NCI-H1930 (cell line): ENCODE measurements at places on chromosomes 2 and 18.

DNA sequence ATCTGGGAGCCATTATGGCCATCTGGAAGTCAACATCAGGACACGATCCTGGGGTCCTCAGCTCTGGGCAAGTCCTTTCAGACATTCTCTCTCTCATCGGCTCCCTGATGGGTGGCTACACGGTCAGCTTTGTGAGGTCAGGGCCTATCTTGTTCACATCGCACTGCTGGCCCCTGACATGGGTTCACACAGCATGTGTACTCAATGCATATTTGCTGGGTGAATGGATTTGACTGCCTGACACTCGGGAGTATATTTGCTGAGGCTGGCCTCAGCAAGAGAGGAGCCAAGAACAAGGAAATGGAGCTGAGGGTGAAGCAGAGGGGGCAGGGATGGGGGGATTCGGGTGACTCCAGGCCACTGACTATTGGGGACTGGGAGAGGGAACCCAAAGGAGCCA is 50.5 kb downstream of the SLC4A5 start:
- DNase-seq, result no peak

- DNase-seq, result no peak
Measured at GRCh38 chr2:108588070-108588668, 53.9 kb downstream of the LIMS1 start.

GRCh38 chr2:161999321-161999720 is 74.7 kb downstream of the DPP4 start:
- no peak for DNase-seq

DNA sequence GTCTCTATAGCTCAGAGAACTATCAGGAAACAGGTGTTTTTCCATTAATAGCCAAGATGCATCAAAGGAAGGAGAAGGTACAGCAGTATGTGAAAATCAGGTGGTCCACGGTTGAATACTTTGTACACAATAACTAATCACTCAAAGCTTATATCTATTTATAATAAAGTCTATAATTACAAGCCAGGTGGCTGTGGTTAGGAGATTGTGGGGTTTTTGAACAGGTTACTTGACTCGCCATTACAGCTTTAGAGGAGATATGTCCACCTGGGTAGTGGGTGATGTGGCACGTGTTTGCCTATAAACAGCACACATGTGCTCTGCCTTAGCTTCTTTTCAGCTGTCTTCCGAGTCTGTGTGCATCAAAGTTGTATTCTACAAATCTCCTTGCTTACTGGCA is 892.2 kb upstream of the ZEB2 start:
- DNase-seq, result no peak

- DNase-seq, result no peak
Measured at GRCh38 chr18:63158676-63159291, 160.8 kb downstream of the BCL2 start.

- DNase-seq, result no peak
Measured at GRCh38 chr2:235165136-235165535, 213.3 kb downstream of the SH3BP4 start.

DNA sequence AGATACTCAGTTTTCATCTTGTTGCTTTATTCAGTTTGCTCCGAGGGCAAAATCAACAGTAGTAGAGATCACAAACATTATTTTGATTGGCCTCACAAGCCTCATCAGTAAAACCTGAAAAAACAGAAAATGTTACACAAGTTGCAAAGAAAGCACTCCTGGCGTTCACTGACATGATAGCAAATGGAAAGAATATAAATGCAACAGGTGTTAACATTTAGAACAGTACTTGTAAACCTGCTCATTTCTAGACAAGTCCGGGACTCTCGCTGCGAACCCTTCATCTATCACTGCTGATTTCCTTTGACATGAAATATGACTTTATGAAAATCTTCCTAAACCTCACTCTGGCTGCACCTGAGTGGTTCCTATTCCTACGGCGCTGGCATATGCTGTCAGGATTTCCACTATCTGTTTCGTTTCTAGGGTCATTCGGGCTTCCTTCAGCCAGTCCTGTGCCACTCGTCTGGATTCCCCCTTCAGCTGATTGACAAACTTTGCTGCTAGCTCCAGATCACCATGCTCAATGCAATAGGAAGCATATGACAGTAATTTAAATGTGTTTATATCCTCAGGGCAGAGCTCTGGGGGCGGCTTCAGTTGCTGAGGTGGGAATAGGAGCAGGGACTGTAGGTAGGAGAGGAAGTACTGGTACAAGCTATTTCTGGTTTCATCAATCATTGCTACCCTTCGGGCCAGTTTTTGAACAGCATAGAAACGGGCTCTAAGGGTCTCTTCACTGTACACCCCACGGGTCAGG is 38.1 kb downstream of the PTCD3 start:
- DNase-seq, result no peak

- no peak for DNase-seq
Measured at GRCh38 chr2:105573910-105574655, 170.6 kb upstream of the NCK2 start.

GRCh38 chr2:127740665-127741288 is 39.5 kb downstream of the SFT2D3 start:
- no peak for DNase-seq

DNA sequence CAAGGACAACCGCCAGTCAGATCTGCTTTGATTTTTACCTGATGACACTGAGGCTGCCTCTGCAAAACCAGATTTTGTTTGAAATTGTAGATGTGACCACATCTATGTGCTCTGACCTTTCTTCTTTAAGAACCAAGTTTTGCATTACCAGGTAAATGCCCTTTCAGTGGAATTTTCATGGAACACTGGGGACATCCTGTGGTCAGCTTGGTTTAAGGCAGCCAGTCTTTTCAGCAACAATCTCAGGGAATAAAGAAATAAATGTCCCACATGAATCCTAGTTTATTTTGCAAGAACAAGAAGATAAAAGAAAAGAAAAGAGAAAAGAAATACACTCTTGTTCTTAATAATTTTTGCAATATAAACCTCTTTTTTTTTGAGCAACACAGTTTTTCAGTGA is 90.6 kb downstream of the POU3F3 start:
- DNase-seq, result no peak

DNA sequence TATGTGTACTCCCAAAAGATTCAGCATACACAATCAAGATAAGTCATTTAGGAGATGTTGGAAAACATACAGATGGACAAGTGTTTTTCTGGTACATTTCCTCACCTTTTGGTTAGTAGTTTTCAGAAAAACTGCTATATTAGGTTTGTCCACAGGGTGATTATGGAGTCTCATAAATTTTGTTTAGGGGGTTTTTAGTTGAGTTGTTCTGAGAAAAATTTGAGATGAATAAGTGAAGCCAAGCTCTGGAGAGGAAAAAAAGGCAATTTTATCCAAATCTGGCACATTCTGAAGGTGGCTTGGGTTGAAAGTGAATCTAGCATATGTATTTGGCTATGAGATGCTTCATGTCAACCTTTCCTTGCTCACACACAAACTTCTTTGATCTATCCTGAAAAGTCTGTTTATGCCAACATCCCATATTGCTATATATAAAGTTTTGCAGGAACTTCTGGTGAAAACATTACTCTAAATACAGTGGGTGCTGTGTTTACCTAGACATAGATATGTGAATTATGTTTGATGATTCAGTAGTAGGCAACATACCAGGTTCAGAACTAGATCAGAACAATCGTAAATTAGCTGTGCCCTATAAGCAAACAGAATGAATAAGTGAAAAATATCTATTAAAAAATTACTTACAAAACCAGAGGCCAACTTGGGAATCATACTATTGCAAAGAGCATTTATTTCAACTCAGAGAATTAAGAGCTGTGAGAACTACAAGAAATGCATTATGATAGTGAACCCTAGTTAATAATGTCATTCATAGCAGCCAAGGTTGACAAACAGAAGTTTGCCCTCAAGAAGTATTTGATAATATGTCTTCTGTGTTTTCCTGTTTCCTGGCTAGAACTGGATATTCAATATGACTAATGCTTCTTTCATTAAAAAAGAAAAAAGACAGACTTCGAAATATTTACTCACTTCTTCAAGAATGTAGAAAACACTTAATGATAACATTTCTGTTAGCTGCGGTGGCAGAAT is 552.0 kb downstream of the IRS1 start:
- DNase-seq, result no peak

DNA sequence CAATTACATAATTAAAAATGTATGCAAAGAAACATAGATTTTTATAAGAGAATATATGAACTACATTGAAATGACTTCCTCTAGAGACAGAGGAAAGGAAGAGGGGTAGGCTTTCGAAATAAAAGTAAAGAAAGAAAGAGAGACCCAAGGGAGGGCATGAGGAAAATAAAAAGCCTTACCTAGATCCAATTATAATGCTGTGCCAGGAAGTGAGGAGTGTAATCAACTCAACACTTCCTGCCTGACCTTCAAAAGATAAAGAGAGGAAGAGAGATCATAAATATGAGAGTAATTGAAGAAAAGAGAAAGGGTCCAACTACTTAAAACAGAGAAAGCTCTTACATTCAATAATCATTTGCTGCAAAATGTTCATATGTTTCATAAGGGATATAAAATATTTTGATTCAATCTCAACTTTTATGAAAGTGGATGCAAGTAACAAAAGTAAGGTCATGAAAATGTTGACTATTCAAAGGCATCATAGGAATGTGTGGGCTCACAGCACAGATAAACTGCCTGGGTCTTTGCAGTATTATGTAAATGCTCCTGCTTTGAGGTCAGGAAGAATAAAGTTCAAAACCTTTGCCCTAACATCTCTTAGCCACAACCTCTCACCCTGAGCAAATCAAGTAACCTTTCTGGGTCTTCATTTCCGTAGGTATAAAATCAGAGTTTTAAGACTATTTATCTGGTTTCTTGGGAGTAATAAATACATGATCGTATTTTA is 1237.7 kb downstream of the LRP1B start:
- DNase-seq, result no peak

GRCh38 chr2:71716697-71717624 is 263.6 kb downstream of the DYSF start:
- no peak for DNase-seq

DNA sequence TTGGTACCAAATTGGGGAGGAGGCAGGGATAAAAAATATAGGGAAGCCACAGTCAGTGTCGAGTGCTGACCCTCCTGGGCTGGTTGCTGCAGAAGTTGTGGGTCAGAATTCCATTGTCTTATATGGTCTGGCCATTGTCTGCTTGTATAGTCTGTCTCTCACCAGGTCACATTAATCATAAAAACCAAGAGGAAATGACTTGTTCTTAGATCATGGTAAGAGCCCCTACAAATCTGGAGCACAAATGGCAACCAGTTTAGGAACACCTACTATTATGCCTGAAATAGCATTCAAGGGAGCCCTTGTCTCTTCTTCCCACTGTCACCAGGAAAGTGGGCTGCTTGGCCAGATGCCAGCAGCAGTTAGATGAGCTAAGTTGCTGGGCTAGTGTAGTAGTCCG is 119.7 kb upstream of the RMP24 start:
- DNase-seq, result no peak

DNA sequence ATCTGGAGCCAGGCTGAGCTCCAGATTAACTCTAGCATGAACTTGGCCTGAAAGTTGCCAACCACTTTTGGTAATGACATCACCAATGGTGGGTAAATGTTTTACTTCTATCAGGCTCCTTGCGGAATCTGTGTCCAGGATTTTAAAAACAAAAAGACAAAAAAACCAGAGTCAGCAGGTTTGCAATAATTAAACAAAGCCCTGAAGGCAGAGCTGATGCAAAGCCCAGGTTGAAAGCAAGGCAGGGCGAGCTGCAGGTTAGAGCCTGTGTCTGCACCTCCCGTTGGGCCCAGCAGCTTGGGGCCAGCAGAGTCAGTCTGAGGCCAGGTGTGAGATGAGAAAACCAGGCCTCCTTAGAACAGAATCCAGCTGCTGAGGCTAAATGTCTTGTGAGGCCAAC is 29.1 kb upstream of the ALK start:
- DNase-seq, result no peak

- DNase-seq, result no peak
Measured at GRCh38 chr2:230010501-230010900, 58.2 kb downstream of the SLC16A14 start.

DNA sequence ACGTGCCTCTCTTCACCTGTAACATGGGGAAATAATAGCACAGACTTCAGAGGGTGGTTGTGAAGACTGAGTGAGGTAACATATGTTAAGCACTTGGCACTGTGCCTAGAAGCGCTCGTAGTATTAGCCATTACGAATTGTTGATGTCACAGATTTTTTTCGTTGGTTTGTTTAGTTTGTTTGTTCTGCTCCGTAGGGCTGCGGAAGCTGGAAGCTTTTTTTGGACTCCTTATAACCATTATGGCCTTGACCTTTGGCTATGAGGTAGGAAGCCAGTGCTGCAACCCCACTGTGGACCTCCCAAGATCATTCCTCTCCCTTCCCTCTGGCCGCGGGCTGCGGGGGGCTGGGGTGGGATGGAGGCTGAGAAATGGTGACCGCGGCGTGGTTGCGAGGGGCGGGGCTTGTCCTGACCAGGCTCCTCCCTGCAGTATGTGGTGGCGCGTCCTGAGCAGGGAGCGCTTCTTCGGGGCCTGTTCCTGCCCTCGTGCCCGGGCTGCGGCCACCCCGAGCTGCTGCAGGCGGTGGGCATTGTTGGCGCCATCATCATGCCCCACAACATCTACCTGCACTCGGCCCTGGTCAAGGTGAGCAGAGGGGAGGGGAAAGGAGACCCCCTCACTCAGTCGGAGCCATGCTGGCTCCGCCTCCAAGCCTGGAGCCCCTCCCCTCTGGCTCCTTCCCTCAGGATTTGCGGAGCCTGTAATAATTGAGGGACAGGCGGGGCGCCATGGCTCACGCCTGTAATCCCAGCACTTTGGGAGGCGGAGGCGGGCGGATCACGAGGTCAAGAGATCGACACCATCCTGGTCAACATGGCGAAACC is 5.5 kb downstream of the SLC11A1 start:
- DNase-seq, result no peak

DNA sequence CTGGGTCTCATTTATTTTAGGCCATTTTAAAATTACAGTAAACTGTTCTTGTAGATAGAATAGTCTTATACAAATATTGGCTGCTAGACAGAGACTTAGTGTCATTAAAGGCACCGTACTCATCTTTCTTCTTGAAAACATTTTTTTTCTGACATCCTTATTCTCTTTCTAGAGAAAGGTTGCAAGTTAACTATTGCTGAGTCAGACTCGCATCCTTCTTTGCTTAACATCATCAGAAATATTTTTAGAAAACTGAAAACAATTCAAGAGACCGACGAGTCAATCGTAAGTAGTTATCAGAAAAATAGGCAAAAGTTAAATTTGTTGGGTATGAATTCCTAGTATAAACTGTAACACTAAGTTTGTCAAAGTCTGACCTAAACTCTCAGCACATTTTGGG is 72.2 kb downstream of the HNMT start:
- no peak for DNase-seq

DNA sequence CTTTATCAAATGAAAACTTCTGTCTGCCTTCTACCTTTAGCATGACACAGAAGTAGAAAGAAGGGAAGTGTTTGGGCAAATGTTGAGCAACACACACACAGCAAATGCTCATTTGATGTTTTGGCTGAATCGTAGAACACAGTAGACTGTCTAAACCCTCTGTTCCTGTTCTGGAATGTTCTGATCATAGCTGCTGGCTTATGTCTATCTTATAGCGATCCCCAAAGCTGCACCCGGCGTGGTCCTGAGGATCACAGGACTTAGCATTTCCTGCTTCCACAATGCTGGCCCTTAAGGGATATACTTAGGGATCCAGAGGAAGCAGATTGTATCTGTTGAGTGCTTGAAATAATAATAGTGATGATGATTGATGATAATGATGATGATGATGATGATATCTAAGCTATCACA is 15.2 kb downstream of the GNLY start:
- DNase-seq, result no peak
